DMS153 (cell line): ENCODE measurements at places on chromosomes 6 and 20.

GRCh38 chr20:19070681-19071445 lies 141.6 kb upstream of the SLC24A3 start:
- no peak for DNase-seq

GRCh38 chr6:24940311-24940917 lies 4.7 kb upstream of the RIPOR2 start:
- DNase-seq: no peak

DNA sequence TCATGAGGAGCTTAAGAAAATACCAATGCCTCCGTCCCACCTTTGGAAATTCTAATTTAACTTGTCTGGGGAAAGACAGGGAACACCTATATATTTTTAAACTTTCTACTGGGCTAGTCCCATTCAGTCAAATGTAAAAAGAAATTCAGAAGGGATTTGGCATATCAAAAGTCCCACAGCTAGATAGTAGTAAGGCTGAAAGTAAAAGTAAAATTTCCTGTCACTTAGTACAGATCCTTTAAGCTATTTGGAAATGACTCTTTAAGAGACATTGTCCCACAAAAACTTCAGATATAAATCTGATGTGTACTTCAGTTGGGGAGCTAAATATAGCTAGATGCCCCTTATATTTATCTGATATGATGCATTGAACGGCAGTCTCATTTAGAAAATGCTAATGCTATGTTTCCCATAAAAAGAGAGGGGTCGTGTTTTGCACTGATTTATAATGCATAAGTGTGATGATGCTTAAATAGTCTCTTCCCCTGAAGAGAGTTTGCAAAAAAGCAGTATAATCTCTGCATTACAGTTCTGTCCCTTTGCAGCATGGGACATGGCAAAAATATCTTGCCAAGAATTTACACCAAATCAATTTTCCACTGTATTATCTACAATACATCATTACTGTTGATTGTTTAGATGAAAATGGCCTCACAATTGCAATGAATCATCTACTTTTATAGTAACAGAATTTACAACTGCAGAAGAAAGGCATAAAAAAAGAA lies 860.8 kb upstream of the MAP3K7 start:
- no peak for DNase-seq

- peak; percentile 71 for DNase-seq
These were observed 371.1 kb upstream of the POU3F2 start for GRCh38 chr6:98463038-98464000.

DNA sequence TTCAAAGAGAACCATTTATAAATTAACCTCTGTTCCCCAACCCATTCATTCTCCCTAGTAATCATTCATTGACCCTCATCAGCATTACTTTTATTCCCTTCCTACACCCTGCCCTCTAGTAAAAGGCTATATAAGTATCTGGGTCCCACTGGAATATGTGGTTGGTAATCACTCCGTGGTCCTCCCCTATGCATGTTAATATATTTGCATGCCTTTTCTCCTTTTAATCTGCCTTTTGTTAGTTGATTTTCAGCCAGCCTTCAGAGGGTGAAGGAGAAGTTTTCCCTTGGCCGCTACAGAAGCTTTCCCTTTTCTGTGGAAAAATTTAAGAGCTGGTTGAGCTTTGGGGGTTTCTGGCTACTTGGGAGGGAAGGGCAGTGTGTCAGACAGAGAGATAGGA lies 585.6 kb downstream of the UTRN start:
- DNase-seq: no peak

DNA sequence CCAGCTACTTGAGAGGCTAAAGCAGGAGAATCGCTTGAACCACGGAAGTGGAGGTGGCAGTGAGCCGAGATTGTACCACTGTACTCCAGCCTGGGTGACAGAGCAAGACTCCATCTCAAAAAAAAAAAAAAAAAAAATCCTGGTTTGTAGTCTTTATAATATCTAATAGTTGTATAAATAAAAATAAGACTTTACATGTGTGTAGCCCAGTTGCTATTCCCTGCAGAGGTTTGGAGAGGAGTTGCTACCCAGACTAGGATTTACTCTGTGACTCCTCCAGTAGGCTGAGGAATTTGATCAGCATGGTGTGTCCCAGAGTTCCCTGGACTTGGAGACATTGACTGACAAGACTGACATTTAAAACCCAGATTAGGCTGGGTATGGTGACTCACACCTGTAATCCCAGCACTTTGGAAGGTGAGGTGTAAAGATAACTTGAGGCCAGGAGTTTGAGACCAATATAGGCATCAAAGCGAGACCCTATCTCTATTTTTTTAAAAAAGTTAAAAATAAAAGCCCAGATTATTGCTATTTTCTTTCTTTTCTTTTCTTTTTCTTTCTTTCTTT lies 10.2 kb downstream of the CHMP4B start:
- no peak for DNase-seq

- no peak for DNase-seq
These were observed 70.9 kb downstream of the ARID1B start for GRCh38 chr6:156848123-156848522.

DNA sequence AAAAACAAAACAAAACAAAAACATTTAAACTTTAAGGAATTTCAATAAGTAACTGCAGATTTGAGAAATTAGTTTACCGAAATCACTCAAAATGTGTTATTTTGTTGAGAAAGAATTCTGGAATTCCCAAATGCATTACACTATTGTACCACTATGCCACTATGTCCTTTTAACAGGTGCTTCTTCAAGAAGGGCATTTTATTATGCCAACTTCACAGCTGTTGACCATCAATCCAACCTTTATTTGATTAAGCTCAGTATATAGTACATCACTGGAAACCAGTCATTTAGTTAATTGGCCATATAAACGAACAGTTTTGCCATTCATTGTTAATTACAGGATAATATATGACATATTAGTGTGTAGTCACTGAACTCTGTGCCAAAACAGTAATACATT lies 221.7 kb downstream of the ARHGAP18 start:
- no peak for DNase-seq

- no peak for DNase-seq
These were observed 8.9 kb downstream of the ITPR3 start for GRCh38 chr6:33630014-33630413.

- DNase-seq: no peak
These were observed 55.4 kb downstream of the IPCEF1 start for GRCh38 chr6:154301086-154301625.

GRCh38 chr6:151093706-151094105 lies 146.1 kb upstream of the AKAP12 start:
- no peak for DNase-seq
